Anterior cingulate cortex (tissue), 58 donors: ENCODE measurements at places on chromosomes 6 and 20.

DNA sequence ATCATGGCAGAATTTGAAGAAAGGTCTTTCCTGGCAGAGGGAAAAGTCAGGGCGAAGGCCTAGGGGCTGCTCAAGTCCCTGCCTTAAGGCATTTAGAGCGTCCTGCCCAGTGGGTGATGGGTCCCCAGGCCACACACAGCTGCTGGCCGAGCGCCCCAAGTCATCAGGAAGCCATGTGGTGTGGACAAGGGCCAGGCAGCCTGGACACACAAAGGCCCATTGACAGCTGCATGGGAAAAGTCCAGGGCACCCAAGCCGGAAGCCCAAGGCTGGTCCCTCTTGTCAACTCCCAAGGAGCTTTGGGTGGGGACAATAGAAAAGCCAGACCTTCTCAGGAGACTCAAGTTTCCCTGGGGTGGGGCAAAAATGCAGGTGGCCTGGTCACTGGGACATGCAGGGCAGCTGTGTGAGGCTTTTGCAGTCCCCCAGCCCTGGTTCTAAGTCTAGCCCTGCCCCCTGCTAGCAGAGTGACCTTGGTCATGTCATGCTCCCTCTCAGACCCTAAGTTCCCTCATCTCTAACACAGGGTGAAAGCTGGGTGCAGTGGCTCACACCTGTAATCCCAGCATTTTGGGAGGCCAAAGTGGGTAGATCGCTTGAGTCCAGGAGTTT is 44.3 kb upstream of the PTGIS start:
- peak; percentile 95 for DNase-seq

- DNase-seq: no peak
Observed at GRCh38 chr6:154930451-154930851, 64.7 kb upstream of the TIAM2 start.

DNA sequence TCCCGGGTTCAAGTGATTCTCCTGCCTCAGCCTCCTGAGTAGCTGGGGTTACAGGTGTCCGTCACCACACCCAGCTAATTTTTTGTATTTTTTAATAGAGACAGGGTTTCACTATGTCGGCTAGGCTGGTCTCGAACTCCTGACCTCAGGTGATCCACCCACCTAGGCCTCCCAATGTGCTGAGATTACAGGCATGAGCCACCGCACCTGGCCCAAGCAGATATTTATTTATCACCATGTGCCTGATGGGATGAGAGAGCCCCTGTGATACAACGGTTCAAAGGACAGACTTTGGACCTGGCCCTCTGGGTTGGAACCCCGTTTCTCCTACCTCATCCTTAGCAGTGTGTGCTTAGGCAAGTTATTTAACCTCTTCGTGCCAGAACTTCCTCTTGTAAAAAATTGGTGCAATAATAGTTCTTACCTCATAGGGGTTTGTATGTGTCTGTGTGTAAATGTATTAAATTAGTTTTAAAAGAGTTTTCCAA is 19.2 kb upstream of the STK38 start:
- no peak for DNase-seq

DNA sequence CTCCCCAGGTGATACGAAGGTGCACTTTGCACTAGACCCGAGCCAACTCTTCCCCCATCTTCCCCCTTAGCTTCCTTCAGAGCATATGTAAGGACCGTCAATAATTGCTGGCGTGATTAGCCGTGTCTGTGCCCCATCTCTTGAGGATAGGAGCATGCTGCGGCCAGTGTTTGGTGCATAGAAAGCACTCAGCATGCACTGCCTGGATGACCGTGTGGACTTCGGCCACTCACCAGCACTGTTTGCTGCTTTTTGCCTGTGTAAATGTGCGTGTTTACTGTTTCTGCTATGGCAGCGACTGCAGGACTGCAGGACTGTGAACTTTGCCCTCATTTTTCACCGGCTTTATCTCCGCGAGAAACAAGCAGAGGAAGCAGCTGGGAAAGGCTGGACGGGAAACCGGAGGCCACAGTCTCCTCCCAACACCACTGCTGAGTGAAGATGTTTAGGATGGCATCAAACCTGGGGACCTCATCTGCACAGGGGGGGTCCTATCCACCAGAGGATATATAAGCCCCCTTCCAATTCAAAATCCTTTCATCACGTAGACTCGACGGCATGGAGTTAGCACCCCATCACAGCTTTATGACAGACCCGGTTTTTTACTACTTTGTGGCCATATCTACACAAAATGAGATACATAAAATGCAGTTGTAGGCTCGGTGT is 150.6 kb upstream of the AFDN start:
- DNase-seq: no peak

GRCh38 chr6:39776581-39776980 is 15.6 kb upstream of the DAAM2 start:
- DNase-seq: no peak

- DNase-seq: no peak
Observed at GRCh38 chr6:81799323-81799722, 46.8 kb upstream of the TENT5A start.

DNA sequence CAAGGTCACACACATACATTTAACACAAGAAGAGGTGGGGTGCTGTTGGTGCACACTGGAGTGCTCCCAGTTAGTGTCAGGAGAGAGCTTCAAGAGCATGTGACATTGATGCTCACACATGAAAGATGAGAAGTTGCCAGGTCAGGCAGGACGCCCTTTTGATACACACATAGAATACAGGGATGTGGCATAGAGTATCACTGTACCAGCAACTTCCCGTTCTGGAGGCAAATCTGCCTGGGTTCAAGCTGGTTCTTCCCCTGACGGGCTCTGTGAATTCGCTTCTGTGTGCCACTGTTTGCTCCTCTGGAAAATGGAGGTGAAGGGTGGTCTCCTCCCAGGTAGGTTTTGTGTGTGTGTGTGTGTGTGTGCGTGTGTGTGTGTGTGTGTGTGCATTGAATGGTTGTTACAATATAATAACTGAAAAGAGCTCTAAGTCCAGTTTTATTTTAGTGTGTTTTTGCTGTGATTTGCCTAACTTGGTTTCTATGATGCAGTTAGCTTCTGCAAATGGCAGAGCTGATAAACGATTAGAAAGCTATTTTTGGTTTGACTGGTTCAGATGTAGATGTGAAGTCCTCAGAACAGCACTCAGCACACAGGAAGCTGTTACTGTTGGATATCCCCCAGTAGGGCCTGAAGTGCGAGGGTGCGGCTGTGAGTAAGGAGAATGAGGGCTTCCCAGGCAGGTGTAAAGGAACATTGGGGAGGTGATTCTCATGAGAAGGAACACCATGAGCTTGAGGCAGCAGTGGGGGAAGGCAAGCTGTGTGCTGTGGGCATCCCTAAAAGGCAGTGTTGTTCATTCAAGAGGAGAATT is 53.4 kb downstream of the HIVEP1 start:
- no peak for DNase-seq

- no peak for DNase-seq
Observed at GRCh38 chr6:40852779-40853373, 186.1 kb downstream of the UNC5CL start.

GRCh38 chr6:154123155-154123956 is 84.3 kb downstream of the OPRM1 start:
- DNase-seq: no peak

DNA sequence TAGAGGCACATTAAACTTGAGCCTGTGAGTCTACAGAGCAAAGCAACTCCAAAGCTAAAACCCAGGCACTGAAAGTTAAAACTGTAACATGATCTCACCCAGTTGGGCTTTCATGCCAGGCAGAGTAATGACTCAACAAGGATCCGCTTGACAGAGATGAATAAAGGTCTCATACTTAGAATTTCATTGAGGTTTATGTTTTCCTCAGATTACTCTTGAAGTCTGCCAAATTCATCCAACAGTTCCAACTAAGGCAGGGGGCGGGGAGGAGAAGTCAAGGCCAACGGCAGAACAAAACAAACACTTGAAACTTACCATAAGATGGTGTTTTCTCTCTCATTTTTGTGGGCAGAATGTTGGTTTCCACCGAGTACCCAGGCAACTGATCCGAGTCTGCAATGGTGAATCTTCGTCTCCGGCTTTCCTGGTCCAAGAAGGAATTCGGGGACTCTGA is 54.0 kb upstream of the IPCEF1 start:
- peak; percentile 5 for DNase-seq

- no peak for DNase-seq
Observed at GRCh38 chr20:48012401-48012974, 227.2 kb upstream of the SULF2 start.

DNA sequence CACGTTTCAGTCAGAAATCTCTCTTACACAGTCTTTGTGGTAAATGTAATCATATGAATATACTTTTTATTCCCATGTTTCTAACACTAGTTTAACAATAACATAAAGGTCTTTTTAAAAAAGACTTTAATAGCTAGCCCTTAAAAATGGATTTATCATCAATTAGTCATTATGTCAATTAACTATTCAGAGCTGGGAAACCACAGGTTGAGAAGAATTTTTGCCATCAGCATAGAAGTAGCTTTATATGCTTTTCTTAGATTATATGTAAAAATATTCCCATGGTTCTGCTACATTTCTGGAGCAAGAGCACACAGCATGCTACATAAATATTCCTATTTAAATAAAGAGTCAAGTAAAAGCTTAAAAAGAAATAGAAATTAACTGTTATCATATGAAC is 35.5 kb downstream of the ASCC3 start:
- no peak for DNase-seq

DNA sequence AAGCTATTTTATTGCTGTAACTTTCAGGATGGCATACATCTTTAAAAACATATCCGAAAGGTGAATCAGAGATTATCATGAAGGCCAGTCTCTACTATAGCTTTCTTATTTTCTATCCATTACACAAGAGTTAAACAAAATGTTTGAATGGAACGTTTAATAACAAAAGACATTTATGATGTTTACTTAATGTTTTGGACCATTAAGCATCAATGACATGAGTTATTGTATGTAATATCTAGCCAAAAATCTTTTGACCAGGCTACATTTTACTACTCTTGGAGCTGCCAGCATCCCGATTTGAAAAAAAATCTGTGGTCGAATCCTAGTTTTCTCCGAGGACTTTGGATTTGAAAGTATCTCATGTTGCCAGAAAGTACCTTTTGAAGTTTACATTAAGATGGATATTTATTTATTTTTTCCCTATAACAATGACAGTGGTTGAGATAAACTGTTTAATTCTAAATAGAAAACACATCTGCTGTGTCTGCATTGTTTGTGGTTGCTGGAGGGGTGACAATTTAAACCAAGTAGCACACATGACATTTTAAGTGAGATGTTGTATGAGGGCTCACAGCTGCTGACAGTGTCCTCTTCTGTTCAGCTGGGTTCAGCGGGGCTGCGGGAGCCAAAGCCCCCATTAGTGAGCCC is 293.7 kb upstream of the TCF21 start:
- no peak for DNase-seq

DNA sequence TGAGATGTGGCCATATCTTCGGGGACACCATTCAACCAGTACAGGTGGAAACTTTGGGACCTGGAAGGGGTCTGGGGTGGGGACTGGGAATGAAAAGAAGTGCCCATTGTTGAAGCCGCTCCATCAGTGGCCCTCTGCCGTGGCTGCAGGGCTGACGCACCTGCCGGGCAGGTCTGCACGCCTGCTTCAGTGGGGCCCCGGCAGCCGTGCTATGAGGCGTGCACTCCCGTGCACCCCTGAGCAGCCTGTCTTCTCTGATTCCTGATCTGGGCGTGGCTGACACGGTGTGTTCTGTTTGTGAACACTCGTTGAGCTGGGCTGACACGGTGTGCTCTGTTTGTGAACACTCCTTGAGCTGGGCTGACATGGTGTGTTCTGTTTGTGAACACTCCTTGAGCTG is 155.9 kb downstream of the TAF4 start:
- DNase-seq: no peak

GRCh38 chr20:11912013-11912658 is 5.6 kb upstream of the BTBD3 start:
- no peak for DNase-seq

- DNase-seq: no peak
Observed at GRCh38 chr6:74879234-74879633, 326.6 kb downstream of the COL12A1 start.

GRCh38 chr20:17023806-17024205 is 203.0 kb upstream of the PCSK2 start:
- DNase-seq: no peak

DNA sequence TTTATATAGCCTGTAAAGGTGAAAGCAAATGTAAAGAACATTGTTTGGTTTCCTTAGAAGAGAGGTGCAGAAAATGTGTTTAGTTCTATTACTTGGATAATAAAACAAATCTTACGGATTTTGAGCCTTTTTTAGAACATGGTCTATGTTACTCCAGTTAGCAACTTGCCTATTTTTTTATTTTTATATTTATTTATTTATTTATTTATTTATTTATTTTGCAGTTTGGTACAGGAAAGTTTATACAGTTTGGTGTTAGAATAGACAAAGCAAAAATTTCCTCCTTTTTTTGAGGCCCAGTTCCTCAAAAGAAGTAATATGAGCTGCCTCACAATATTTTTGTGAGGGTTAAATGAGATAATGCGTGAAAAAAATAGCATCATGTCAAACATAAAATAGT is 41.6 kb upstream of the EEF1E1 start:
- no peak for DNase-seq

- DNase-seq: no peak
Observed at GRCh38 chr6:140653972-140654371, 1279.5 kb upstream of the CITED2 start.

DNA sequence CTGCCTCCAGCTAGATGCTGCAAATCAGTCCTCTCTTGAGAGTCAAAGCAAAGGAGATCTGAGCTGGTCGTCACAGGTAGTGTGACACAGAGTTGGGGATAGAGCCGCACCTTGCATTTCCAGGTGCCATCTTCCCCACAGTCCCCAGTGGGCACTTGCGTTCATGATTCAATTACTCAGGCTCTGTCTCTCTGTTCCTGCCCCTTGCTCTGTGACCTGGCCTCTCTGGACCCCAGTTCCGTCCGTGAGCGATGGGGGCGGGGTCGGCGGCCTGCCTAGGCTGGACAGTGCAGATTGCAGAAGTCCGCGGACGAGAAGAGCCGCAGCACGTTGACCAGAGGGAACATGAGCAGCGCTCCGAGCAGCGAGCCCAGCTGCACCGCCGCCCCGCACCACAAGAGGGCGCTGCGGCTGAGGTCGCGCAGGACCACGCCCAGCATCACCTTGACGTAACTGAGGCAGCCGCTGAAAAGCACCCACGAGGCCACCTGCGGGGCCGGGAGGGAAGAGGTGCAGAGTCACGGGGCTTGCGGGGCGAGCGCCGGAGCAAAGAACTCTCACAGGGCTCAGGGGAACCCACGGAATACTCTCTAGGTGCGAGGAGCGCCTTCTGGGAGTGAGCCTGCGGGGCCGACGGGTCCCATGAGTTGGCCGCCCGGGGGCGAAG is 7.4 kb downstream of the SLC52A3 start:
- no peak for DNase-seq

DNA sequence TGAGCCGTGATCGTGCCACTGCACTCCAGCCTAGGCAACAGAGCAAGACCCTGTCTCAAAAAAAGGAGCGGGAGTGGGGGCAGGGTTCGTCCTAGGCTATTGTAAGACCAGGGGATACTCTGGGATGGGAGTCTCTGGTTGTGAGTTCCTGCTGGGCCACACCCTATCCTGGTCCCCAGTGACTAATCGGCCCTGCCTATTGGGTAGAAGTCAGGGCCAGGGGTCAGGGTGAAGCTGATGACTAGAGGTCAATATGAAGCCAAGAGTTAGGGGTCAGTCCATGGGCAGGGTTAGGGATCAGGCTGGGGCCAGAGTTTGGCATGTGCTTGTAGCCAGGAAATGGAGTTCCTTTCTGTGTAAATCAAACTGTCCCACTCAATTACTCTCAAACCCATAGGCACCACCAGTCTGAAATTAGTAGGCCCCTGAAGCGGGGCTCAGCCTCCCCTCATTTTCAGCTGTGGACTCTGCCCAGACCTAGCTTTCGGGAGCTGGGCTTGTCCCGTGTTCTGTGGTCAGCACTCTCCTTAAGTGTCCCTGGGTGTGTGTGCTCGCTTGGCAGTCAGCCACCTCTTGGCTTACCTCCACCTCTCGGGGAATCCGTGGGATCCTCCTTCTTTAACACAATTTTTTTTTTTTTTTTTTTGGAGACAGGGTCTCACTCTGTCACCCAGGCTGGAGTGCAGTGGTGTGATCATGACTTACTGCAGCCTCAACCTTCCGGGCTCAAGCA is 1.8 kb downstream of the HSPA12B start:
- no peak for DNase-seq
